ENCODE measurements at places on chromosomes 1 and 21.

- no peak for DNase-seq
These were observed 1.6 kb downstream of the C1orf105 start for GRCh38 chr1:172421974-172422604.

GRCh38 chr21:18899261-18899660 is 495.7 kb upstream of the TMPRSS15 start:
- no peak for DNase-seq

DNA sequence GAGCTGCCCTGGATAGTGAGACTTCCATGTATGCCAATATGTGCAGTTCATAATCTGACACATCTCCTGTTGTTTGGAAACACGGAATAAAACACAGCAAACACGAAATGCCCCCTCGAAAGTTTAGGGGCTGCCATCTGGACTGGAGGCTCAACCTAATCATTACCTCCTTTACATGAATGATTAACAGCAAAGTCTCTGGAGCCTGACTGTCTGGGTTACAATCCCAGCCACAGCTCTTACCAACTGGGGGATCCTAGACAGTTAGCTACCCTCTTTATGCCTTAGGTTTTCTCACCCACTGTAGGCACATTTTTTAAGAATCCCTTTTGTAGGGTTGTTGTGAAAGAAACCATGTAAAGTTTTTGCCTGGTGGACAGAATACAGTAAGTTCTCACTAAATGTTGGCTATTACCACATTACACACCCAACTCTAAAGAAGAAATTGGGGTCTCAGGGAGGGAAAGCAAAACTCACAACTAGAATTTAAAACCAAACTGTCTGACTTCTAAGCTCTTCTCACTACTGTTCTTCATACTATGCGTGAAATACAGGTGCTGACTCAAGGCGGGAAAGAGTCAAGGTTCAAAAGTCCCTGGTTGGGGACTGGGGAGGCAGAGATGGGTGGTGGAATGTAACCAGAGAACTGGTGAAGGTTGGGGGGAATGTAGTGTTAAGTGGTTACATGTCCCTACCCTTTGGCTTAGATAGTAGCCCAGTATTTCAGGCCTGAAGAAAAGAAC is 24.2 kb downstream of the CYP4A22 start:
- no peak for DNase-seq

DNA sequence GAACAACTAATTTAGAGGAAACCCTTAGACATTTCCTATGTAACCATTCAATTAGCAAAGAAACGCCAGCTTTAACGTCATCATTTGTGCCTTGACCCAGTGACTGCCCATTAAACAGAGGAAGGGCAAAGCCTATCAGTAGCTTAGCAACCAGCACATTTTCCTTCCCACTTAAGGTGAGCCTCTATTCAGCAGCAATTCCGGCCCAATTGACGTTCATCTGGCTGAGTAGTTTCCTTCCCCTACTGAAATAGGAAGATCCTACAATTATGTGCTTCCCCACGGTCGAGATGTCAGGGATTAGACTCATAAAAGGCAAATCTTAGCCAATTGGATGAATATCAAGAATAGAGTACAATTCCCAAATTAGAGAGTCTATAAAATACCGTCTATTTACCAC is 482.1 kb upstream of the ADAMTS5 start:
- no peak for DNase-seq

DNA sequence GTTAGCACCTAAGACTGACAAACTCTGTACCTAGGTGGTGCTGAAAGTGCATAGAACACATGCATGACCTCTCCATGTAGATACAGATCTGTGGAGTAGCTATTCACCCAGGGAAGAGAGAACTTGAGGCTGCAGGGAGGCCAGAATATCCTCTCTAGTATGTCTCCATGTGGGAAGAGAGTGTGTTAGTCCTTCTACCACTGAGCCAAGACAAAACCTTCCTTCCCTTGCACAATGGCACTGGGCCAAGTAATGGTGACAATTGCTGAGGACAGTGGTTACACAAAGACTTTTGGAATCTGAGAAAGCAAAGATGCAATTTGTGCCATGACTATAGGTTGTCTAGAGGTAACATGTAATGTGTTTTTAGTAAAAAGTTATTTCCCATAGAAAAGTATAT is 52.3 kb downstream of the C1orf198 start:
- no peak for DNase-seq

- no peak for DNase-seq
These were observed 54.4 kb downstream of the TIAM1 start for GRCh38 chr21:31289702-31290101.

DNA sequence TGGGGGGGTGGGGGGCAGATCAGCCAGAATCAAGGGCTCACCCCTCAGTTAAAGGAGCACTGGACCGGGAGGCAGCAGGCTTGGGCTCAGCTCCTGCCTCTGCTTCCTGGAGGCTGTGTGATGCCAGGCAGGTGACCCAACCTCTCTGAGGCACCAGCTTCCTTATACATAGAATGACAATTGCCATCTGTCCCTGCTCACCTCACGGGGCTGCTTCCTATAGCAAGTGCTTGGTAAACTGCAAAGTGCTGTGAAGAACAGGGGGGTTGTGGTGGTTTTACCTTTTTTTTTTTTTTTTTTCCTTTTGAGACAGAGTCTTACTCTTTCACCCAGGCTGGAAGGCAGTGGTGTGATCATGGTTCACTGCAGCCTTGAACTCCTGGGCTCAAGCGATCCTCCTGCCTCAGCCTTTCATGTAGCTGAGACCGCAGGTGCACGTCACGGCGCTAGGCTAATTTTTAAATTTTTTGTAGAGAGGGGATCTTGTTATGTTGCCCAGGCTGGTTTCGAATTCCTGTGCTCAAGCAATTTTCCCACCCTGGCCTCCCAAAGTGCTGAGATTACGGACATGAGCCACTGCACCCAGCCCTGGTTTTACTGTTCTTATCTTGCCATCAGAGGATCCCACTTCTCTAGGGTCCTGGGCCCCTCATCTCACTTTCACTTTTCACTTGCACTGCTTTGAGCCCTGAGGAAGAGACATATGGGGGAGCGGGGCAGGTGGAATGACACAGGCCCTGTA is 11.6 kb downstream of the KCNQ4 start:
- DNase-seq = no peak

DNA sequence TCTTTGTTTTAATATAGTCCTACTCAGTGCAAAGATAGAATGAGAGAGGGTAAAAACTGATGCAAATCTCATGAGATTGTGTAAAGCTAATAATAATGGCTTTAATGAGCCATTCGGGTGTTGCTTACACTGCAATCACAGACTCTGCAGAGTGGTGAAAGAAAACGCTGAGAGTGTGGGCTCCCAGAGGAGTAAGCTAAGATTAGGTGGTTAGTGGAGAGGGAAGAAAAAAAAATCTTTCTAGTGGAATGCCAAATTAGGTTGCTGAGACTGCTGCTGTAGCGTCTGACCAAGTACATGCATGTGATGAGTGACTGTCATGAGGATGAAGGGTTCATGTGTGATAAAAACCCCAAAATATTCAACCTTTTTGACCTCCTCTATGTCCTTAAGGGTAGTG is 645.9 kb upstream of the ADGRL4 start:
- DNase-seq = no peak

DNA sequence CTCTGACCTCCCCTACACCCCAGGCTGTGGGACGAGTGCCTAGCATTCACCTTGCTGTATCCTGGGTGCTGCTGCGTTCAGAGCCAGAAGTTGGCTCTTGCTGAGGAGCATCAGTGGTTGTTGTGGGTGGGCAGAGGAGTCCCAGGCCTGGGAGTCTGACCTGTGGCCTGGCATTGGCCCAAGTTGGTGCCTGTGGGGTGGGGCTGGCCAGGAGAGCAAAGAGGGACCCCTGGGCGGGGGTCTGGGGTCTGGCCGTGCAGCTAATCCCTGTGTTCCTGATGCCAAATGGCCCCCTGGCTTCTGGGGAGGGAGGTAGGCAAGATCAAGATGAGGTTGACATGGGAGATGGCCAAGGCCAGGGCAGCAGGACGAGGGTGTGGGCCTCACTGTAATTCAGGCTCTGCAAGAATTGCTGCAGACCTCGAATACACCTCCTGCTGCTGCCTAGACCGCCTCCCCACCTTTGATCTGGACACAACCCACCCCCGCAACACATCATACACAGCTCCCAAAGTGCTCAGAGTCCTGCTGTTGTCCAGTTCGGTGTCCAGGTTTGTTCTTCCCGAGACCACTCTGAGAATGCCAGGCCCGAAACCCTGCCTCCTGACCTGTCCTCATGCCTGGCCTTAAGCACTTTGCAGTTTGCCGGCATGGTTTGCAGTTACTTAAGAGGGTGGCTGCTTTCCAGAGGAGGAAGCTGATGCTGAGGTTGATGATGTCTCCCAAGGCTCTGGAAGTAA is 28.7 kb downstream of the CDK18 start:
- DNase-seq = no peak

GRCh38 chr1:160653620-160654016 is 6.8 kb upstream of the SLAMF1 start:
- no peak for DNase-seq

GRCh38 chr1:178944729-178945128 is 73.9 kb upstream of the ANGPTL1 start:
- DNase-seq = no peak

DNA sequence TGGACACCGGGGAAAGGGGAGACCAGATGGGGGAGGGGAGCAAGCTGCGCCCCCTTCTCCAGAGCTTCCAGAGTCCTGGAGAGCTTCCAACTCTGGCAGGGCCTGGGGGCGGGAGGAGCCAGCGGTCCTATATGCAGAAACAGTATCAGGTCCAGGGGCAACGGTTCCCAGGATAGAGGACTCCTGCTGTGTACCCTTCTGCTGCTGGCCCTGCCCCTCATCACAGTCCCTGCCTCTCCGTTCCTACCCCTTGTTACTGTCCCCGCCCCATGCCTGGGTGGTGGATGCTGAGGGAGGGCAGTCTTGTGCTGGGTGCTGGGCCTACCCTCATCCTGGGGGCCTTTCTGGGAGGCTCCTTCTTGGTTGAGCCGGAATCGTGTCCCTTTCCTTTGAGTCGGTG is 19.2 kb upstream of the PEX10 start:
- no peak for DNase-seq

DNA sequence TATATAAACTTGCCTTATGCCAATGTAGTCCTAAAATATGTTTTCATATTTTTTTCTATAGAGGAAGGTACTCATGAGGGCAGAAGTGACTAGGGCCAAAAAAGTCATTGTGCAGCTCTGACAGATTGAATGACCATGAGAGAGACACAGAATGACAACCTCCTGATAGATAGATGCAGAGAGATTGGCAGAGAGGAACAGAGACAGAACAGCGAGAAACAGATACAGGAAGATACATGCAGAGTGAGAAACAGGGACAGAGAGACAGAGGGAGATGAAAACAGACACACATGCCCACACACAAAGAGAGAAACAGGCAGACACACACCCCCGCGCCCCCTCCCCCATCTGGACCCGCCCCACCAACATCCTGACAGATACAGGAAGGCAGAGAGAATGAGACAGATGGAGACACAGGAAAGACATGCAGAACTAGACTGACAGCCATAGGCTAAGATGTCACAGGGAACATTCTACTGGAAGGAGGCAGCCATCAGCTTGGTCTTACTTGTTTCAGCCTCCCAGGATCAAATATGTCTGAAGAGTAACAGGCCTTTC is 211.1 kb downstream of the ST6GALNAC3 start:
- no peak for DNase-seq

DNA sequence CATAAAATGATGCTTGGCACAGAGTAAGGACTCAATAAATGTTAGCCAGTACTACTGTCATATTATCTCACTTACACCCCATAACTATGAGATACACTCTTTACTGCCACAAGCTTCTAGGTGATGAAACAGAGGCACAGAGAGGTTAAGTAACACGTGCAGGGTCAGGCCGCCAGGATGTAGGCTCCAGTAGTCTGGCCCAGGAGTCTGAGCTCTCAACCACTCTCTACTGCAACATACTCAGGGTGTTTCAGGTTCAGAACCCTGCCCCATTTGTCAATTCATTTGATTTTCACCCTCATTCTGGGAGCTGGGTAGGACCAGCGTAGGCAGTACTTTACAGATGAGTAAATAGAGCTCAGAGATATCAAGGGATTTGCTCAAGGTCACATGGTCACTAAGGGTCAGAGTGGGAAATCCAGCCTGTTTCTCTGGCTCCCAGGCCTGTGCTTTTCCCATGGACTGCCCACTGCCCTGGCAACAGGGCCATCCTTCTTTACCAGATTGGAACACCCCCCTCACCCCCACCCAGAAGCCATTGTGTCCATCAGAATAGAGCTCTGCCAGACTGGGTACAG is 21.2 kb downstream of the IQGAP3 start:
- DNase-seq = no peak

DNA sequence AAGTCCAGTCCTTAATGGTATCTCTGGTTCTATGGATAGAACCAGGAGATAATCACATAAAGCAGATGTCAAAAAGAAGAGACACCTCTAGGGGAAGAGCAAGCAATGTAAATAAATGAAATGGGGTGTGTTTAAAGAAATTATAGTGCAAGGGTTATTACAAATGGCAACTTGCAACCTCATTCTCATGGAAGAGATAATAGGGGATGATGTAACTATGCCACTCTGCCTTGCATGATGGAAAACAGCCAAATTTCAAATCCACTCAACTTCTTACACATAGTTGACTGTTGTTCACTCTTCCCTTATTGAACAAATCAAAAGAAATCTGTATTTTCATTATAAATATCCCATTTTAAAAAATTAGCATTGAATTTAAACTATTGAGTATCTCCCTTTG is 274.0 kb upstream of the TMPRSS15 start:
- DNase-seq = no peak

DNA sequence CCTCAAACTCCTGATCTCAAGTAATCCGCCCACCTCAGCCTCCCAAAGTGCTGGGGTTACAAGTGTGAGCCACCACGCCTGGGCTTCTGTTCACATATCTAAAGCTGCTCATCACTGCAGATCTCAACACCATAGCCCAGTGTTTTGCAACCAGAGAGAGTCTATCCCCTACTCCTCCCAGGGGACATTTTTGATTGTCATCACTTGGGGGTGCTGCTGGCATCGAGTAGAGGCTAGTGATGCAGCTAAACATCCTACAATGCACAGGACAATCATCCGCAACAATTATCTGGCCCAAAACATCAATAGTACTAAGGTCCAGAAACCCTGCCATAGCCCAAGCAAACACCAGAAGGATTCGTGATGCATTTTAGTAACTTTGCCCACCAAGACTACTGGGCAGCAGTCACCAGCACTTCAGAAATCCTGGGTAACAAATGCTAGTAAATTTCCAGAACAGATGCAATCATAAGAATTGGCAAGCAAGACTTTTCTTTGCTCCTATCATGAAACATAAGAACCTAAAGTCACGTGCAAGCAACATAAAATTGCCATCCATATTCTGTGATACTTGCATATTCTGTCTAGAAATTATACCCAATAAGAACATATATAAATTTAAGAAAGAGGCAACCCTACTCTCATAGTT is 159.2 kb downstream of the APP start:
- no peak for DNase-seq

GRCh38 chr1:183237046-183237445 is 51.0 kb downstream of the LAMC2 start:
- no peak for DNase-seq
